ENCODE measurements at places on chromosomes 12 and 14. TPM values are rescaled to one million over a fixed set of nuclear protein-coding genes. Genes with fewer than 3 reads are reported as not detected.
A peak's percentile ranks its signal among the peaks of the same experiment; 100 is the strongest.

GRCh38 chr14:62445570-62445969, 599.7 kb downstream of the KCNH5 start:
- no peak for DNase-seq

DIO2 gene
- not detected for polyA plus RNA-seq

RNF212B gene
- polyA plus RNA-seq: not detected

GRCh38 chr12:9364224-9365176, 156.3 kb upstream of the PZP start:
- DNase-seq: no peak

DNA sequence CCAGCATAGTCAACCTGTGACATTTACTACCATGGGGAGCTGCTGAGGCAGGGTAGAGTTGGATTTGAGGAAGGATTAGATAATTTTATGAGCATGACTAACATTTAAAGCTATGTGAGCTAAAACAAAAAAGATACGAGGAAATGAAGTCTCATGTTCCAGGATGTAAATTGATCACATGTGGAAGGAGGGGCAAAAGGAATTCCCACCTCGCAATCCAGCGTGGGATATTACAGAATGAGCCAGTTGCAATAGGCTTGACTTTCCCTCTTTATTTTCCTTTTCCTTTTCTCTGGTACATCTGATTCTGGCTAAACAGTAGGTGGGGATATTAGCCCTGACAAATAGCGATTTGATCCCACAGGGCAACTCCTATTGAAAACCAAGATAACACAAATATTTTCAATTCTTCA, 214.9 kb upstream of the HMGA2 start:
- no peak for DNase-seq

ABCB9 gene
- polyA plus RNA-seq: 0.74 TPM

PLA2G1B gene
- 0.92 TPM for polyA plus RNA-seq

ALKBH2 gene
- 23.2 TPM for polyA plus RNA-seq

TUNAR gene
- not detected for polyA plus RNA-seq

- peak; percentile 15 for DNase-seq
Measured at GRCh38 chr14:60266021-60266937, 17.3 kb downstream of the PPM1A start.

- no peak for DNase-seq
Measured at GRCh38 chr14:97844042-97844441, 1046.9 kb downstream of the VRK1 start.

All from naive thymus-derived CD4-positive, alpha-beta T cell (primary cell).